ENCODE measurements at places on chromosomes 6 and 20.

DNA sequence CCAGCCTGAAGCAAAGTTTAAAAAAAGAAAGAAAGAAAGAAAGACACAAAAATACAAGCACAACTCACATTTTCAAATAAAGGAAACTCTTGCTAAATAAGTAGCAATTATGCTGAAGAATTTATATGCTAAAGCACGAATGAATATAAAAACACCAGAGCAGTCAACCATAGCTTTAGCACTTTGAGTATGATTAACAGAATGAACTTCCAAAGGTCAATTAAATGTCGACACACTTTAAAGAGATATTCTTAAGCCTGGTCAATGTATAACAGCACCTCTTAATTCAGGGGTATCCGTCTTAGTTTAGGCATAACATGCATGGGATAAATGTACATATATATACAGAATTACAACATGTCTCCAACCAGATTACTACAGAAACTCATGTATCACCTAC lies 125.9 kb downstream of the OGFRL1 start:
- no peak for DNase-seq

GRCh38 chr20:2315440-2315778 lies 19.6 kb downstream of the TGM3 start:
- no peak for DNase-seq

DNA sequence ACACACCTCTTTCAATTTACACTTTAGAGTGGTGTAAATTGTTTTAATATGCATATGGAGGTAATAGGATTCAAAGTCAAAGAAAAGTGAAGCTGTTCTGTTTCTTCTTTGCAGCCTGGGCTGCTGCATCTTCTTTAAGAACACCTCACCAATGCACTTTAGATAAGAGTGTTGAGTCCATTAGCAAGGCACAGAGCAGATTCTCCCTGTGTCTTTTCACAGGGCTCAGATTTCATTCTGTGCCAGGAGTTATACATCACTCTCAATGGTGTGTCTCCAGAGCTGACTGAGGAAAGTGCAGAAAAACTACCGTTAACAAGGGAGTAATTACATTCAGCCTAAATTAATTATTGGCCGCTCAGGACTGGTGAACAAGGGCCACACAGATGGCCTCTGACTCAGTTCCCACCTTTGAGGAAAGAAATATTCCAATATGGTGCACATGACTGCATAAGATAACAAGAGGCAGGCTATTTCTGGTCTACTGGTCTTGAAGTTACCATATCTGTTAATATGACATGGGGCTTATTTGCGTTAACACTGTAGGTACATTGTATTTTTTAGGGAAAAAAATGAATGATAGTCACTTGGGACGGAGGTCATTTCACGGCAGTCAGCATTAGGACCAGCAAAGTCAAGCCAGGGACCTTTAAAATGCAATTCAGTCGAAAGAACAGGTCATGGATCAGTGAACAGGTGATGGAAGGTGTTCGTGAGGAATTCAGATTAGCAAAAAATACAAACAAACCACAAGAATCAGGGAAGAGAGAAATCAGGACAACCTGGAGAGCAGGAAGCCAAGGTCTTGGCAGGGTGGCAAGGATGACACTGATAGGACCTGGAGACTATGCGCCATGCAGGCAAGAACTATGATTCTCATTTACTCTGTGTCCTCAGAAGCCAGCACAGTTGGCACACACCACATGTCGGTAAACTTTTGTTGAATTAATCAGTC lies 203.7 kb downstream of the TBX18 start:
- no peak for DNase-seq

DNA sequence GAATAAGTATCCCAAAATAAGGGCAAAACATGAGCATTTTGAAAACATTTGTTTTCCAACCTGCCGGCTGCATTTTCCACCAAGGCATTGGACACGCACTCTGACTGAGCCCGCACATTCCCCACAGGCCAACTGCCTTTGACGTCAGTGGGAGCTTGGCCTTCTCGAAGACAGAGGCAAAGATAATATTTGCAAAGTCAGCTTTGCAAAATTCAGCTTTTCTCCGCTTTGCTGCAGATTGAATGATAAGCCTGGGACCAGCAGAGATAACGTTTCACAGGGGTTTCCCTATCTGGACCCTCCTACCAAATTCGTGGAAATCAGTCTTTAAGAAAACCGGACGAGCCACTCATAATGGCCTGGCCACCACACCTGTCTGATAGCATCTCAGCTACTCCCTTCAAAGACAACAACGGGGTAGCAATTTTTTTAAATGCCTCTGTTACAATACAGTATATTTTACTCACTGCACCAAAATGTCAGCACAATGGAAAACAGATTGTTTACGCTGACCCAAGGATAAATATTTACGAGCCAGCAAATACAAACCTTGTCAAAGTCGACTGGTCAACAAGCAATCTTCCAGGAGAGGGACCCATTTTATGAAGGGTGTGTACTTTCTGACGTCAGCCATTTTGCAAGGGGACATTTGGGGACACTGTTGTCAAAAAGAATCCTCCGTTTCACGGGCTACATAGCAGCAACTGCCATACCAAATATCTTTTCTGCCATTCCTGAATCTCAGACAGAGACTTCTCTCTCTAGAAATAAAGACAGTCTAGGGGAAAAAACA lies 100.5 kb downstream of the TFAP2A start:
- no peak for DNase-seq

DNA sequence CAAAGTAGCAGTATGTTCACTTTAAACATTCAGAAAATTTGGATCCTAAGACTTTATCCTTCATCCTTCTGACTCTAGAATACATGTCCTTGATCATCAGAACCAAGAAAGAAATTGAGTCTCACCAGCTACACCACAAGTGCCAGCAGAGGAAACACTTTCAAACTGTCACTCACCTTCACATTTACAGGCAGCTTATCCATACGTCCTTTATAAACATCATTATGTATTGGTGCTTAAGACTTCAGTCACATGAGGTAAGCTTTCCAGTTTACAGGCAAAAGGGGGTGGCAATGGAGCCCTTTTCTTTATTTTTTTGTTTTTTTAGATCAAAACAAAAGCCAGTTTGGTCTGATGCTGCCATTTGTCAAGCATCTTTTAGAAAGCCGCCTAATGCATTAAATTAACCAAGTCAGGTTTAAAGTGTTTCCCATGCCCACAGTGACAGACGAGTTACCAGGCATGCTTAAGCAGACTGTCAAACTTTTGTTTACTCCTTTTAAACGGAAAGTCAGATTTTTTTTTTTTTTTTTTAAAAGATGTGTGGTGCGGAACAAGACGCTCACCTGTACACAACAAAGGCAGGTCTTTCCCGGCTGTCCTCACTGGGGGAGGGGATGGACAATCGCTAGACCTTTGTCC lies 952 bp upstream of the BRPF3 start:
- DNase-seq: no peak

DNA sequence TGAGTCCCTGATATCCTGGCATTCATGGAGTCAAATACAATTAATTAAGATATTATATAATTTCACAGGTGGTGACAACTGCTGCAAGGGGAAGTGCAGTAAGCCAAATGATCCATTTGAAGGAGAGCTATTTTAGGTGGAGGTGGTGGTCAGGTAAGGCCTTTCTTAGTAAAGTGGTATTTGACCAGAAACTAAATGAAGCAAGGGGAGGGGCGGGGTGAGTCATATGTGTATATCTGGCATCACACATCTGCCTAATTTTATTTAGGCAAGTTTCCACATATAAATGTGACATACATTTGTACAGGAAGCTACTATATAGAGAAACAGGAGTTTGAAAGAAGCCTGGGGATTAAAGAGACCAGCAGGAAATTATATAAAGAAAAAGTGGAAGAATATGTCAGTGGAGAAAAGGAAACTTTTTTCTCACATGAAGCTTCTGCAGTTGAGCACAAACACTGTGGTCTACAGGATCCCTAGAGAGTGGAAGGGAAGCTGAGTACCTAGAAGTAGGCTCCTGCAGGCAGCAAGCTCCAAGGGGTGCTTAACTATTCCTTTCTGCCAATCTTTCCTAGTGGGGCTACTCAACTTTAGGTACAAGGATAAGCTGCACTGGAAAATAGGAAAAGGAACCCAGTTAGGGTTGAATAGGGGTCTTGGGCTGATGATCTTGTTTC lies 99.6 kb downstream of the OGFRL1 start:
- DNase-seq: no peak

DNA sequence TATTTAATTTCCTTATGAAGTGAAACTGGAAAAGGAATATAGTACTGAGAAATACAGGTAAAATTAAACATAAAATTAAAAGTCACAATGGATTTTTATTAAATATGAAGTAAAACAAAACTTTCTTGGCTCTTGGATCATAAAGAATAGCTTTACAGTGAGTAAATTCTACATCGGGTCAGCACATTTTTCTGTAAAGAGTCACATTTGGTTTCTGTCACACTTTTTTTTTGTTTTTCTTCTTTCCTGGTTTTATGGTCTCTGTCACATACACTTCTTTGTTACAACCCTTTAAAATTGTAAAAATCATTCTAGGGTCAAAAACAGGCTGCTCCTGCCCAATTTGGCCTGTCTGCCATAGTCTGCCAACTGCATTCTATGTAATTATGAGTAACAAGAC lies 254.4 kb upstream of the POU3F2 start:
- no peak for DNase-seq

DNA sequence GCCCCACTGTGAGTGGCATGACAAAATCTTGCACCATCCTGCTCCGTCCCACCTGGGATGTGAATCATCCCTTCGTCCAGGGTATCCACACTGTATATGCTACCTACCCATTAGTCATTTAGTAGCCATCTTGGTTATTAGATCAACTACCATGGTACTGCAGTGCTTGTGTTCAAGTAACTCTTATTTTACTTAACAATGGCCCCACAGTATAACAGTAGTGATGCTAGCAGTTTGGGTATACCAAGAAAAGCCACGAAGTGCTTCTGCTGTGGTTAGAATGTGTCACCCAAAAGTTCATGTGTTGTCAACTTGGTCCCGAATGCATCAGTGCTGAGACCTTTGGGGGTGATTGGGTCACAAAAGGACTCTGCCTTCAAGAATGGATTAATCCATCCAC lies 11.7 kb downstream of the OSER1 start:
- no peak for DNase-seq

GRCh38 chr6:126811321-126811720 lies 307.1 kb upstream of the RSPO3 start:
- DNase-seq: no peak

- DNase-seq: no peak
These were observed 145.1 kb downstream of the MRPL14 start for GRCh38 chr6:43982084-43982625.

DNA sequence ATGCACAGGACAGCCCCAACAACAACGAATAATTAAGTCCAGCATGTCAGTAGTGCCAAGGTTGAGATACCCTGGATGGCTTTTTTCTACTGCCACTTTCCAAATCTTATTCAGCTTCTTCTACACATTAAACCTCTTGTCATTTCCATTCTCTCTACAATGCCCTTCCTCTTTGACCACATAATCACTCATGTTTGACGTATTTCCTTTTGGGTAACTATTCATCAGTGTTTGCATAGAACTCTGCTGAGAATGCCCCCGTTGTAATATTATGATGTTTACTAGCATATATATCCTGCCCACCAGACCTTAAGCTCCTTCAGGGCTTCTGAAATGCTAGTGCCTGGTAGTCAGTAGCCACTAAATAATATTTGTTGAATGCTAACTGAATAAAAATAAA lies 515.3 kb upstream of the RNF217 start:
- DNase-seq: no peak

- DNase-seq: no peak
These were observed 147.4 kb downstream of the FOXC1 start for GRCh38 chr6:1757131-1757530.

DNA sequence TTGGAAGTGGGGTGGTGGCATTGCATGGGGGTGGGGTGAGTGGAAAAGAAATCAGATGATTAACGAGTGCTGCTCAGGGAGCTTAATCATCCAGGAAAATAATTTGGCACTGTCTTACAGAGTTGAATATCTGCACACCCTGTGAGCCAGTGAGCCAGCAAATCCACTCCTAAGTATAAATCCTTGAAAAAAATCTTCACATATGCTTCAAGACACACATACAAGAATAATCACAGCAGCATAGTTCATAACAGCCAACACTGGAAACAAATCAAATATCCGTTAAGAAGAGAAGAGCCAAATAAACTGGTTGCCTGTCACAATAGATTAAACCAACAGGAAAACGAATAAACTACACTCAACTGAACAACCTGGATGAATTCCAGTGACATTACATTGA lies 62.8 kb downstream of the SAMD3 start:
- no peak for DNase-seq

- no peak for DNase-seq
These were observed 21.0 kb downstream of the RNASET2 start for GRCh38 chr6:166935353-166935752.

DNA sequence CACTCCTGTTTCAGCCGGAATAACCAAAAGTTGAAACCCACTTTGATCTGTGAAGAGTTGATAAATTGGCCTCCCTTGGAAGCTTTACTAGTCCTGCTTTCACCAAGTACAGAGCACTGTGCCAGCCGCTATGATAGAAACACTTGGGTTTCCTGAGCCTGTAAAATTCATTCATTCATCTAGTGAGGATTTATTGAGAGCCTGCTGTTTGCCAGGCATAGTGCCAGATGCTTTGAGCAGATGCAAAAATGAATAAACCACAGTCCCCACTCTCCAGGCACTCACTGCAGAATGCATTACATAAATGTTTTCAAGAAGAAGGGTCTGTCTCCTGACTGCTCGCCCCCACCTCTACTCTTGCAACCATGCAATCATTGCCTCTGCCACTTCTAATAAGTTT lies 25.3 kb upstream of the TMEM217 start:
- DNase-seq: no peak

DNA sequence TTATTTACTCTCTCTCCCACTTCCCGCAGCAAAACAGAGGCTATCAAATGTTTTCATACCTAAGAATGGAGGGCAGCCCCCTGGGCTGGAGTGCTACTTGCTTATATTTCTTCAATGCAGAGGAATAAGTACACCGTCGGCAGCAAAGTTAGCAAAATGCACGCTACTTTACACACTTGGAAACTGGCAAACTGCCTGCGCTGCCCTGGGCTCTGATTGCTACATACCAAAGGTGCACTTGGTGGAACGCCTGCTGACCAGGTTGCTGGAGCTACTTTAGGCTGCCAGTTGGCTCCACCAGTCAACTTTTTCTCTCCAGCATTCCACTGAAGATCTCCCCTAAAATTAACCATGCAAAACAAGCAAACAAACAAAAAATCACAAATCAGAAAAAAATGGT lies 62.4 kb downstream of the PRSS35 start:
- no peak for DNase-seq

DNA sequence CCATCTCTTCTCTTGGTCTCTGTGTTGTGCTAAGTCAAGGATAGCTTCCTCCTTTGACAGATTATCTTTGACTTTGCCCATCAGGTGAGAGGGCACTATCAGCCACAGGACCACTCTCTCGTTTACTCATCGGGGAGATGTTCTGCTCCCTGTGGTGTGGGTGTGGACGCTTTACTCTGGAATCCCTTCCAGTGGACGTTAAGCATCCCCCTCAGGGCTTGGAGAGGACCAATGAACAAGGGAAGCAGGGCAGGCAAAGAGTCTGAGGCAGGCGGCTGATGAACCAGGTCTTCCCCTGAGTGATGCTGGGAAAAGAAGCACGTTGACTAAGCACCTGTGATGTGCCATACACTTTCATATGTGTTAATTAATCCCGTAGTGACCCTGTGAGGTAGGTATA lies 21.0 kb upstream of the RNF24 start:
- DNase-seq: no peak

GRCh38 chr20:54680872-54681619 lies 205.7 kb downstream of the DOK5 start:
- no peak for DNase-seq

GRCh38 chr6:4564801-4565271 lies 211.4 kb upstream of the CDYL start:
- peak; percentile 31 for DNase-seq
